SK-N-MC (cell line): ENCODE measurements at places on chromosomes 4 and X.

GRCh38 chr4:114674080-114674479 is 75.5 kb downstream of the UGT8 start:
- DNase-seq = no peak

GRCh38 chr4:155319516-155319915 is 57.2 kb downstream of the MAP9 start:
- DNase-seq = no peak

GRCh38 chrX:111460607-111461006 is 48.6 kb upstream of the DCX start:
- DNase-seq = no peak

DNA sequence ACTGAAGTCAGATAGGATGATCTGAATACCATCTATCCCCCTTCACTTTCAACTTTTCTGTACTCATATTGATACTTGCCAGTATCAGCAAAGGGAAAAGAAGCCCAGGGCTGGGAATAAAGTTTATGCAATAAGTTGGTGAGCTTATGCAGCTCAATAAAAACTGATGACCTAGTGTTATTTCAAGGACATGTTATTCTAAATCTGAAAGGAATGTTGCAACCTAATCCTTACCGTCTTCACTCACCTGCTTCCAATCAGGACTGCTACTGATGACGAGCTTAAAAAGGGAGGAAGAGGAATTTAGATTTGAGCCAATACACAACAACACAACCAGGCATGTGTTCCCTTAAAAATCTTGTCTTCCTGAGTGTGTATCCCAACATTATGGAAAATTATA is 419.9 kb downstream of the SPRY1 start:
- DNase-seq = no peak

DNA sequence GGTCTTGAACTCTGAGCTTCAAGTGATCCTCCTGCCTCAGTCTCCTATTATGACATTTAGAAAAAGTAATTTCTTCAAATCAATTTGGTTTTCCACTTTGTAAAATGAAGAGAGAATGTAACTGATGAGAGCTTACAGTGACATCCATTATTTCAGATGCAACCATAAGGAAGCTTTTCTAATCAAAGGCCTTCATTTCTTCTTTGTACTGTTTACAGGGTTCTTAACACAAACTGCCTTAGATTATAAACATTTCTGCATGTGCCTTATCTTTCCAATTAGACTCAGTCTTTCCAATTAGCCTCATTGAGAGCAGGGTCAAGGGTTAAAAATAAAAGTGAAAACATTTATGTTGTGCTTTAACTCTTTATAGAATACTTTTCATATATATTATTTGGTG is 71.8 kb downstream of the WWC2 start:
- no peak for DNase-seq

DNA sequence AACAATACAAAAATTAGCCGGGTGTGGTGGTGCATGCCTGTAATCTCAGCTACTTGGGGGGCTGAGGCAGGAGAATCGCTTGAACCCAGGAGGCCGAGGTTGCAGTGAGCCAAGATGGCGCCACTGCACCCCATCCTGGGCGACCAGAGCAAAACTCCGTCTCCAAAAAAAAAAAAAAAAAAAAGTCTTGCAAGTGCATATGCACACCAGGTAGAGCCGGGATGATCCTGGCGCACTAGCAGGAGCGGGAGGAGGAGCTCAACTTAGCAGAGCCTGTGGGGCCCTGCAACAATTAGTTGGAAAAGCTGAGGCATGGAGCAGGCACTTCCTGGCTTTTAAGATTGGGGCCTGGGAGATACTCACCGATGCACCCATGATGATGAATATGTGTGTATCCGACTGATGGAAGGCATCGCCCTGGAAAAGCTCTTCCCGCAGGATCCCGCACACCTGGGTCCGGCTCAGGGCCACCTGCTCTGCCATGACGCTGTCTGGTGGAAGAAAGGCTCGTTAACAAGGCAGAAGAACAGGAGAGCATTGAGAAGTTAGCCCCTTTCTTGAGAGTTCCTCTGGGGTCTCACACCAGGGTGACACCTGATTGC is 872 bp downstream of the G6PD start:
- DNase-seq = no peak

- no peak for DNase-seq
Observed at GRCh38 chr4:76380561-76380960, 40.4 kb downstream of the CCDC158 start.

- no peak for DNase-seq
Observed at GRCh38 chr4:54607521-54607920, 50.2 kb upstream of the KIT start.

GRCh38 chr4:15349531-15349935 is 78.3 kb upstream of the C1QTNF7 start:
- DNase-seq = no peak

DNA sequence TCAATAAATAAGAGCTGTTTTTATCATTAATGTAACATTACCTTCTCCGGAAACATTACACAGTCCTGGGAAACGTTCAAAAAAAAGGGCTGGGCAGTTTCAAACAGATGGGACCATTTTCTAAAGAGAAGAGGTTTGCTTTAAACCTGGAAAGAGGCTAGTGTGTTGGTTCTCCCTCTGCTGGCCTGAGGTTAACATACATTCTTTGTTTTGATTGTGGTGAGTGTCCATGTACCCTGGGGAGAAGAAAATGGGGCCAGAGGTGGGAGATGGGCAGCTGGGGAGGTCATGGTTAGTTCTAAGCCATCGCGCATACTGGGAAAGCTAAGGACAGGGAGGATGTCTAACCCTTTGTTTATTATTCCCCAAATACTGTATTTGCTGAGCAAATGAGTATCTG is 194.7 kb downstream of the CPEB2 start:
- no peak for DNase-seq

DNA sequence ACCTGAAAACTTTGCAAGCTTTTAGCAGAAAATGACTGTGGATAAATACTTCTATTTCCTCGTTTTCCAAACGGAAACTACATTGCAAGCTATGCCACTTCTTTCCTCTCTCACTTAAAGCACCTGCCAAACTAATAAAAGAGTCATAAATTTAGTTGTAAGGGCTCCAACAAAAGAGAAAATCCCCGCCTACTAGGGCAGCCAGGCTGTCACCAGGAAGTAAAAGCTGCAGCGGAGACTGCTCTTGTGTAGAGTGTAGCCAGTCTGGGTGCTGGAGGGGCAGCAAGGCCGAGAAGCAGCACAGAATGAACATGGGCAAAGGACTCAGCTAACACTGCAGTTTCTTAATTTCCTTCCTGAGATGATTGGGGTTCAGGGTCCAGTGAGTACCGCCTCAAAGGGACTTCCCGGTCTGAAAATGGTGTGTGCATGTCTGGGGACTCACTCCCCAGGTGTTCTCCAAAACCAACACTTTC is 89.3 kb upstream of the MAML3 start:
- no peak for DNase-seq

- DNase-seq = no peak
Observed at GRCh38 chr4:151198748-151199147, 78.2 kb upstream of the PRSS48 start.
